ENCODE measurements at places on chromosomes 3 and 15. TPM values are rescaled to one million over a fixed set of nuclear protein-coding genes. Genes with fewer than 3 reads are reported as not detected.

DNA sequence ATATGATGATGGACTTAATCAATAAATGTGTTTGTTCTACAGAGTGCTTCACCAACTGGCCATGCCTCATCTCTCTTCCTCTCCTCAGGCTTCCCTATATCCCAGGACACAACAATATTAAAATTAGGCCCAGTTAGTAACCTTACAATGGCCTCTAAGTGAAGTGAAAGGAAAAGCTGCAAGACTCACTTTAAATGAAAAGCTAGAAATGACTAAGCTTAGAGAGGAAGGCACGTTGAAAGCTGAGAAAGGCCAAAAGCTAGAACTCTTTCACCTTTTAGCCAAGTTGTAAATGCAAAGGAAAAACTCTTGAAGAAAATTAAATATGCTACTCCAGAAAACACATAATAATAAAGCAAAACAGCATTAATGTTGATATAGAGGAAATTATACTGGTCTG is 1010.3 kb downstream of the NAALADL2 start:
- no peak overlapping the region for H3K27ac ChIP-seq
- no peak for DNase-seq
- no peaks in the 10 kb centered on the region for H3K27me3 ChIP-seq
- H3K4me3 ChIP-seq, result no peak overlapping the region
- no peaks in the 10 kb centered on the region for H3K36me3 ChIP-seq

DNA sequence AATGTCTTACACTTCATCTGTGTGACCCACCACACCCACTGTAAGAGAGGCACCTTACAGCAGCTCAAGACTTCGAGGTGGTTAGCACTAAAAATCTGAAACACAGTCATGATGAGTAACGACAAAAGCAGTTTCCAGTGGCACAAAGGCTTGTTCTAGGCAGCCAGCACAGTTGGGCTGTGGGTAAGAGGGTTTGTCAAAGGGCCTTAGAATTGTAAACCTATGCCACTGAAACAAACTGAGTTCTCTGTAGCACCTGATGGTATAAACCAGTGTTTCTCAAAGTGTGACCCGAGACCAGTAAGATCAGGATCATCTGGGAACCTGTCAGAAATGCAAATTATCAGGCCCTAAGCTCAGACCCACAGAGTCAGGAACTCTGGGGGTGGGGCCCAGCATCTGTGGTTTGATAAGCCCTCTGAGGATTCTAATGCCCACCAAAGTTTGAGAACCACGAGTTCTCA is 36.5 kb downstream of the DAPK2 start:
- no peak for DNase-seq
- H3K27ac ChIP-seq, result no peak overlapping the region
- H3K4me1 ChIP-seq, result peaks cover 3% of the 10 kb centered on the region

GRCh38 chr3:163347944-163348343 is 1730.4 kb downstream of the SI start:
- no peak overlapping the region for H3K27ac ChIP-seq
- DNase-seq, result no peak
- no peak overlapping the region for H3K4me3 ChIP-seq
- H3K36me3 ChIP-seq, result no peaks in the 10 kb centered on the region
- no peaks in the 10 kb centered on the region for H3K4me1 ChIP-seq

DNA sequence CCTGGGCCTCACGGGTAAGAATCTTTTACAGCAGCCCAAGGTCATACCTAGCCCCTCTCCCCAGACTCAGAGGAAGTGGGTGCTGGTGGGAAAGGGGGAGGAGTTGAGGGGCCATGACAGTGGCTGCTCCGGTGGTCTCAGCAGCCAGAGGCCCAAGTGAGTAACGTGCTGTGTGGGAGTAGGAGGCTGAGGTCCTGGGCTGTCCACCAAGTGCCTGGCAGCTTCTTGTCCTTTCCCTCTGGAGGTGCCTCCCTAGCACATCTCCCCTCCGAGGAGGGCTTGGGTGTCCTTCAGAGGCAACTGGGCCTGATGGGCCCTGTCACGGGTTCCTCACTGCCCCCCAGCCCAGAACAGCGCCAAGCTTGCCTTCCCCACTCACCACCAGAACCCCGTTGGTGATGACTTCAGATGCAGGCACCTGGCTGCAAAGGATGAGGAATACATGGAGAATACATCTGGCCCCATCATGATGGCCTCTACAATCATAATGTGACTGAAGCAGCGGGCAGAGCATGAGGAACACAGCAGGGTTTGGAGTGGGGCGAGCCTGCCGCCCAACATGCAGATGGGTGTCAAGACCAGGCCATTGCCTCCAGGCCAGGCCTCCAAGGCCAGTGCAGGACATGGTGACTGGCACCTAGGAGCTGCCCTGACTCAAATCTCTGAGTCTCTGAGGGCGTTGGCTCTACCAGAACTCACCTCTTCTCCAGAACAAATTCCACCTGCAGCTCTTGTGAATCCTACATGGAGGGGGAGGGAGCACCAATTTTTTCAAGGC is 3.3 kb downstream of the PLA2G4F start:
- H3K27ac ChIP-seq, result no peak overlapping the region
- peaks cover 3% of the 10 kb centered on the region for H3K4me1 ChIP-seq
- DNase-seq, result no peak
- no peaks in the 10 kb centered on the region for H3K27me3 ChIP-seq

- no peak overlapping the region for H3K4me3 ChIP-seq
- H3K36me3 ChIP-seq, result no peaks in the 10 kb centered on the region
- H3K4me1 ChIP-seq, result peaks cover 5% of the 10 kb centered on the region
- no peaks in the 10 kb centered on the region for H3K27me3 ChIP-seq
- DNase-seq, result no peak
Measured at GRCh38 chr15:29095746-29096145, 173.9 kb downstream of the NSMCE3 start.

GRCh38 chr3:28940994-28941393 is 339.9 kb upstream of the RBMS3 start:
- H3K4me1 ChIP-seq, result no peaks in the 10 kb centered on the region
- no peak for DNase-seq
- no peaks in the 10 kb centered on the region for H3K27me3 ChIP-seq
- H3K4me3 ChIP-seq, result no peak overlapping the region

- no peaks in the 10 kb centered on the region for H3K36me3 ChIP-seq
- no peak for DNase-seq
- H3K27me3 ChIP-seq, result no peaks in the 10 kb centered on the region
- no peak overlapping the region for H3K27ac ChIP-seq
- H3K4me3 ChIP-seq, result no peak overlapping the region
- H3K4me1 ChIP-seq, result no peaks in the 10 kb centered on the region
Measured at GRCh38 chr3:188348435-188349244, 194.7 kb downstream of the LPP start.

- H3K27ac ChIP-seq, result no peak overlapping the region
- no peaks in the 10 kb centered on the region for H3K4me1 ChIP-seq
- DNase-seq, result no peak
- H3K27me3 ChIP-seq, result no peaks in the 10 kb centered on the region
Measured at GRCh38 chr3:17901893-17902292, 159.5 kb upstream of the TBC1D5 start.

GRCh38 chr15:64893481-64894394 is 18.0 kb upstream of the ANKDD1A start:
- H3K27ac ChIP-seq, result no peak overlapping the region
- H3K27me3 ChIP-seq, result no peaks in the 10 kb centered on the region
- DNase-seq, result peak; percentile 96
- peaks cover 26% of the 10 kb centered on the region for H3K4me1 ChIP-seq

- H3K27me3 ChIP-seq, result no peaks in the 10 kb centered on the region
- peaks cover 6% of the 10 kb centered on the region for H3K4me1 ChIP-seq
- no peak overlapping the region for H3K4me3 ChIP-seq
- no peaks in the 10 kb centered on the region for H3K36me3 ChIP-seq
- no peak for DNase-seq
Measured at GRCh38 chr3:196995646-196996355, 27.2 kb upstream of the PIGZ start.

- no peaks in the 10 kb centered on the region for H3K4me1 ChIP-seq
- H3K36me3 ChIP-seq, result peaks cover 12% of the 10 kb centered on the region
- no peaks in the 10 kb centered on the region for H3K27me3 ChIP-seq
- no peak overlapping the region for H3K4me3 ChIP-seq
Measured at GRCh38 chr15:28125673-28126651, 26.8 kb upstream of the OCA2 start.

Gene KLHL6
- total RNA-seq, result not detected

Gene ATP10A
- total RNA-seq, result 3.4 TPM

Gene P3H2
- 40.5 TPM for total RNA-seq
